Stimulated activated CD4-positive, alpha-beta T cell treated with anti-CD3 and anti-CD28 coated beads, Interleukin-12 subunit alpha, Interleukin-12 subunit beta, amount 100 ng/mL, for 4 hours (primary cell): ENCODE measurements at places on chromosomes 4 and X.
A peak's percentile ranks its signal among the peaks of the same experiment; 100 is the strongest.

DNA sequence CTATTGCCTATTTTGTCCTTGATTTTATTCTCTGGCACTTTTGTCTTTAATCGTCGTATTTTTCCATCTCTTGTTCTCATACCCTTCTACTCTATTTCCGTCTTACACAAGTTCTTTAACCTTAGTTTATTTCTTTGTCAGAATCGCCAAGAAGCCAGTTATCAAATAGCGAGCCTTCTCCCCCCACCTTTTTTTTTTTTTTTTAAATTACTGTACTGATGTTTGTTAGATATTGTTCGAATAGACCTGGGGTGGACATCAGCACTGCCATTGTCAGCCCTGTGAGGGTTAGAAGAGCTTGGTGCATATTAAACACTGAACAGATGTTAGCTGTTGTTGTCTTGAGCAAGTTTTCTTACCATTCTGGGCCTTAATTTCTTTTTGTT lies 1.2 kb downstream of the SPCS3 start:
- DNase-seq = no peak

GRCh38 chr4:48499551-48500066 lies 9.6 kb downstream of the ZAR1 start:
- no peak for DNase-seq

DNA sequence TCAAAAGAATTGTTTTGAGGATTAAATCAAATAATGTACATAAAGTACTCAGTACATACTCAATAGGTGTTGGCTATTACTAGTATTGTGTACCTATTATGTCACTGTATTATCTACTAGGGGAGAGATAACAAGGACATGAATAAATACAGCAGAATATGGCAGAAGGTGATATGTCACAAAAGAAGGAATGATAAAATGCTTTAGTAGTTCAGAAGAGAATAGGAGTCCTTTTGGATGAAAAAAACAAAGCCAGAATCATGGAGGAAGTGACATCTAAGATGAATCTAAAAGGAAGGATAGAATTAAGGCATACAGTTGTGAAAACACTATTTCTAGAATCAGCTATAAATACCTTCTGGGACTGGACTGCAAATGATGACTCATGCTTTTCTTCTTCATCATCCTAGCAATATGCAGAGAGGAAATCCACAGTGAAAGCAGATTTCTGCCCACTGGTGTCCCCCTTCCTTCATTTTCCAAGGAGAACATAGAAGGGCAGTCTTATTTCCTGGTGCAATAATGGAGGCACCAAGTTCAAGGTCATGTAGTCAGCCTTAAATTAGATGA lies 98.7 kb downstream of the GLUD2 start:
- DNase-seq = no peak

- DNase-seq = no peak
Observed at GRCh38 chr4:635851-636627, 10.7 kb downstream of the PDE6B start.

DNA sequence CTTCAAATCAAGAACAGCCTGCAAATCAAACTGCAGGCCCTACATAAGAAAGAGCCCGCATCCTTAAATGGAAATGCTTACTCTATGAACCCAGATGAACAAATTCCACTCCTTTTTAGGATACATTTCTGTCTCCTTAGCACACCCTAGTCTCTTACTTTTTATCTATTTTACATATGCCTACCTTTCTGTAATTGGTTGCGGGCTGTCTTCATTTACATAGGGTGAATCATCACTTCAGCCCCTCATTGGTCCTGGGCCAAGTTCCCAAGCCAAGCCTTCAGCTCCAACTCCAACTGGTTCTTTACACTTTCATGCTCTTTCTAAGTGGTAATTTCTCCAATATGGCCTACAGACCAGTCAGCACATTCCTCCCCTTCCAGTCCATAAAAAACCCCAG lies 219.3 kb downstream of the TRAM1L1 start:
- no peak for DNase-seq

DNA sequence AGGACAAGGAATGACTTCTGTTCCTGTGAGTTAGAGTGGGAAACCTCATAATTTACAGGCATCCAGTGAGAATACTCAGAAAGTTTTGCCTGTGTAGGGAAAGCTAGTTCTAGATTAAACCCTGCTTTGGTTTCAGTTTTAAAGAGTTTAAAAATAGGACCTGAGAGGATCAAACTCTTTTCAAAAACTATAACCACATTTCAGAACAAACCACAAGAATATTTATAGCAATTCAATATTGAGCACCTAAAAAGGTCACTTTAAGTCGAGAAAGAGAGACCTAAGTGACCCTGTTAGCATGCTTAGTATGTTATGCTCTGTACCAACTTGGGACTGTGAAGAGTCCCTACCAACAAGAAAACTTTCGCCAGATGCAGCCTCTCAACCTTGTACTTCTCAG lies 17.4 kb upstream of the PWWP3B start:
- no peak for DNase-seq

GRCh38 chrX:24934279-24934678 lies 81.5 kb downstream of the ARX start:
- no peak for DNase-seq

GRCh38 chrX:139949703-139950102 lies 15.6 kb downstream of the CXorf66 start:
- no peak for DNase-seq

GRCh38 chr4:6270636-6271121 lies 1.0 kb downstream of the WFS1 start:
- DNase-seq = no peak

GRCh38 chr4:30402276-30402675 lies 317.9 kb upstream of the PCDH7 start:
- no peak for DNase-seq

GRCh38 chr4:75671802-75672421 lies 1.3 kb downstream of the G3BP2 start:
- DNase-seq = no peak

DNA sequence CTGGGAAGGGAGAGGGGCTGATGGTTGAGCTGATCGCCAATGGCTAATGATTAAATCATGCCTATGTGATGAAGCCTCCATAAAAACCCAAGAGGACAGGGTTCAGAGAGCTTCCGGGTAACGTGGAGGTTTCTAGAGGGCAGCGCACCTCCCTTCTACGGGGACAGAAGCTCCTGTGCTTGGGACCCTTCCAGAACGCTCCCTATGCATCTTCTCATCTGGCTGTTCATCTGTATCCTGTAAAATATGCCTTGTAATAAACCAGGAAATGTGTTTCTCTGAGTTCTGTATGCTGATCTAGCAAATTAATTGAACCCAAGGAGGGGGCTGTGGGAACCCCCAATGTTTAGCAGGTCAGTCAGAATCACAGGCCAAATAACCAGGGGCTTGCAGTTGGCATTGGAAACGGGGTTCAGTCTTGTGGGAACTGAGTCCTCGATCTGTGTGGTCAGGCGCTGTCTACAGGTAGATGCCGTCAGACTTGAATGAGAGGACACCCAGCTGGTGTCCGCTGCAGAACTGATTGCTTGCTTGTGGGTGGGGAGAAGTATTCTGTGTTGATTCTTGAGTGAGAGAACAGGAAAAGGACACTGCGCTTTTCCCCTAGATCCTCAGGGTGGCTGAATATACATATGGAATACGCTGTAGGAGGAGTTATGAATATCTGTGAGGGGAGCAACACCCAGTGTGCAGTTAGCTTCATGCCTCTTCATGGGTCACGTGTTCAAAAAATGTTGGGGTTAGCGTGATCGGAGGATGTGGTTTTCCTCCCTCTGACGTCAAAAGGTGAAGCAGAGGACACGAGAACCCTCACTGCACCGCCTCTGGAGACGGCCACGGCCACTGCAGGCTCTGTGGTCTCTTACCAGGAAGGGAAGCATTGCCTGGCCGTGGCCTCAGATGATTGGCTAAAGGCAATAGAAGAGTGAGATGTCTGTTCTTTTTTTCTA lies 29.2 kb downstream of the HTT-AS start:
- peak; percentile 26 for DNase-seq

DNA sequence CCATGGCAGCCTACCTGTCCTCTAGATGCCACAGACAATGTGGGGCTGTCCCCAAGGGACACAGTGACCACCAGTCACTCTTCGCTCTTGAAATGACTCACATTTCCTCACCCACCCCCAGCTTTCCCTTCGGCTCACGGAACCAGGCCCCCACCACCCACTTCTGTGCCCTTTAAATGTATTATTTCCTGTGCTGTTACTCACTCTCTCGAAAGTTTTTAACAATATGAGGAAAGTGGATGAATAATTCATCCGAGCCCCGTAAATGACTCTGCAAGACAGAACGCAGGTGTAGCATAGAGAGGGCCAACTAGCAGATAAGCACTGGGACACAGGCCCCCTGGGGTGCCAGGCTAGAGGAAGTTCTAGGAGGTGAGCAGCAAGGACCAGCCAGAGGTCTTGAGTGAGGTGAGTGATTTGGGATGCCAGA lies 179.5 kb upstream of the TBL1X start:
- peak; percentile 45 for DNase-seq

DNA sequence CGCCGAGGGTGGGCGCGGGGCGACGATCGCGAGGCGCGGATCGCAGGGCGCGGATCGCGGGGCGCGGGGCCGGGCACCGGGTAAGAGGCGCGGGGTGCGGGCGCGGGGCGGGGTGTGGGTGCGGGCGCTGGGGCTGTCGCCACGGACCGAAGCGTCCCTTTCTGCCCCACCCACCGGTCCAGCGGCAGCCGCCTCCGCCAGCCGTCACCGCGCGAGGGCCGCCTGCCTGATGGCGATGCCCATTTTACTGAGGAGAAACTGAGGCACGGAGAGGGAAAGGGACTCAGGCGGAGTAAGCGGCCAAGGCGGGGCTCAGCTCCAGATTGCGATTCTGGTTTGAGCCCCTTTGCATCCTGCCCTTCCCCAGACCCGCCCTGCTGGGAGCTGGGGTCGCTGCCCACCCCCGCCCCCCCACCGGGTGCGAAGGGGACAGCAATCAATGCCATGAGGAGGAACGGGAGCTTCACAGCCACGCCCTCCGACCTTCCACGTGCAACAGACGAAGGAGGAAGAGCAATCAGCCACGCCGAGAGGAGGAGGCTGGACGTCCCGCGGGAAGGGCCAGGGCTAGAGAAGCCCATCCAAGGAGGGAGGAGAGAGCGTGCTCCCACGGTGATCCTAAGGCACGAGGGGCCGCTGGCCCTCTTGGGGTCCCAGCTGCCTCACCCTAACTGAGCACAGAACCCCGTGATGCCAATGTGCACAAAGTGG lies 10.9 kb upstream of the MAN2B2 start:
- no peak for DNase-seq

DNA sequence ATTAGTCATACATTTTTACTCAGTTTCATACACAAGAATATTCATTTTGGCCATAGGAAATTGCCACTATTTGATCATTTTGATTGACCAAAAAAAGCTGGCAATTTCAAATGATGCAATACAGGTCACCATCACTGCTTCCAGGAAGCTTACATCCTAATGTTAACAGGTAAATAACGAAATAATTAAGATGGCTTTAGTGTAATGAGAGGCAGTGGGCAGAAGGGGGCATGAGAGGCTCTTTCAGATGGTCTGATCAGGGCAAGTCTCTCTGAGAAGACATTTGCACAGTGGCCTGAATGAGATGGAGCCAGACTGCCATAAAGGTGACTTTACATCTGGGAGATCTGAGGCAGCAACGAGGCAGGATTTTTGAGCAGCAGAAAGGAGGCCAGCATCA lies 170.7 kb downstream of the SLIT2 start:
- DNase-seq = peak; percentile 4

DNA sequence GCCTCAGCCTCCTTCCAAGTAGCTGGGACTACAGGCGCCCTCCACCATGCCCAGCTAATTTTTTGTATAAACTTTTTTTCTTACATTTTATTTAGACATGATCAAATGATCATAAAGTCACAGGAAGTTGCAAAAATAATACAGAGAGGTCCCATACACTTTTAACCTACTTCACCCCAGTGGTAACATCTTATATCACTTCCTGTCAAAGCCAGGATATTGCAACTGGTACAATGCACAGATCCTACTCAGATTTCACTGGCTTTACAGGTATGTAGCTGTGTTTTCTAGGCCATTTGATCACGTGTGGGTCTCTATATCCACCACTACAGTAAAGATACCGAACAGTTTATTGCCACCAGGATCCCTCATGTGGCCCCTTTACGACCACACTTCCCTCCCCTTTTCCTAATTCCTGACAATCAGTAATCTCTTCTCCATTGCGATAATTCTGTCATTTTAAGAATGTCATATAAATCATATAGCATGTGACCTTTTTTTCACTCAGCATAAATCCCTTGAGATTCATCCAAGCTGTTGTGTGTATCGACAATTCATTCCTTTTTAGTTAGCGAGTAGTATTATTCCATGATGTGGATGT lies 18.0 kb downstream of the RPS6KA3 start:
- DNase-seq = no peak

DNA sequence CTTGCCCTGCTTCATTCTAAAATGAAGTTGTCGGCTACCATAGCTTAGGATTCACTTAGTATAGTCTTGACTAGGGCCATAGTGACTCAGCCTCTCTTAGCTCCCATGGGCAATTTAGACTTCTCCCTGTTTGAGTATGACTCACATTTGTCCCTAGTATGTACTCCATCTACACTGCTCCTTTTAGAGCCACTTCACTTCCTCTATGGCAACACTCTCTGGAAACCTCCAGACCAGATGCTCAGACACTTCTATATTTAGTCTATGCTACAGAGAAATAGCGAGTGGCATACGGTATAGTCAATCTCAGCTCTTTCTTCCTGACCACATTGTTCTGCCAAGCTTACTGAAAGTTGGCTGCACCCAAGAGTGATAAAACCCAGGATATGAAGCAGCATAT lies 11.2 kb downstream of the MEPE start:
- DNase-seq = no peak

DNA sequence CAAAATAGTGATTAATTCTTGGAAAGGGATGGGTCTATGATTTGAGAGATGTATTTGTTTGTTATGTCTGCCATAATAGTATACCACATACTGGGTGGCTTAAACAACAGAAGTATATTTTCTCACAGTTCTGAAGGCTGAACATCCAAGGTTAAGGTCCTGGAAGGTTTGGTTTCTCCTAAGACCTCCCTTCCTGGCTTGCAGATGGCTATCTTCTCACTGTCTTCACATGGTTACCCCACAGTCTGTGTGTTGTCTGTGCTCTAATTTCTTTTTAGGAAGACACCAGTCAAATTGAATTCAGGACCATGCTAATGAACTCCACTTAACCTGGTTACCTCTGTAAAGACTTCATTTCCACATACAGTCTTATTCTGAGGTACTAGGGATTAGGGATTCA lies 25.6 kb downstream of the CXCL2 start:
- no peak for DNase-seq

DNA sequence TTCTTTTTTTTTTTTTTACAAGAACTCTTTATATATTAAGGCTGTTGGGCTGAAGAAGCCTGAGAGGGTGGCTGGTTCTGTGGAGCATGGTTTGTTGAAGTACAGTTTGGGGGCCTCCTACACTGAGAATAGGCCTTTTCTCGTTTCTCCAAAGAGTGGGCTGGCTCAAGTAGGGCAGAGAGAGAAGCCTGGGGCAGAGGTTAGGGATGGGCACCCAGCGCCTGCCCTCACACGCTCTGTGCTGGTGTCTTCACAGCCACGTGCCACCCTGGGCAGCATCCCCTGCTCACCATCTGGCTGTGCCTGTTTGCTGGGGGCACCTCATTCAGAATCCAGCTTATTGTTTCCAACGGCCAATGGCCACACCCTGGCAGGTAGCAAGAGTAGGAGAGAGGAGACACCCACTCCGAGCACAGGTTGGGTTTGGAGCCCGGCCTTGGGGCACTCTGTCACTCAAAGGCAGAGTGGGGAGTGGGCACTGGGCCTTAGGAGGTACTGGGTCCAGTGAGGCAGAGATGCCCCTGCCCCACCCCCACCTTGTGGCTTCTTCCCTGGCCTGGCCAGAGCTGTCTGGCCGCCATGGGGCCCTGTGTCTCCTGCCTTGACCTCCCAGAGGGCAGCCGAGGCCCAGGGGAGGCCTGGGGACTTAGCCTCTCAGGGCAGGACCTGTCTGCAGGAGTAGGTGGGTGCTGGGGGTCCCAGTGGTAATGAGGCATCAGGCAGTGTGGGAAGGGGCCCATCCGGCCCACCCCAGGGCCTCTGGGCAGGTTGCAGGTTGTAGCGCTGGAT lies 2.9 kb downstream of the MSANTD1 start:
- no peak for DNase-seq
